CD4-positive, CD25-positive, alpha-beta regulatory T cell (primary cell): ENCODE measurements at places on chromosomes 4 and X. TPM values are rescaled to one million over a fixed set of nuclear protein-coding genes. Genes with fewer than 3 reads are reported as not detected.

DNA sequence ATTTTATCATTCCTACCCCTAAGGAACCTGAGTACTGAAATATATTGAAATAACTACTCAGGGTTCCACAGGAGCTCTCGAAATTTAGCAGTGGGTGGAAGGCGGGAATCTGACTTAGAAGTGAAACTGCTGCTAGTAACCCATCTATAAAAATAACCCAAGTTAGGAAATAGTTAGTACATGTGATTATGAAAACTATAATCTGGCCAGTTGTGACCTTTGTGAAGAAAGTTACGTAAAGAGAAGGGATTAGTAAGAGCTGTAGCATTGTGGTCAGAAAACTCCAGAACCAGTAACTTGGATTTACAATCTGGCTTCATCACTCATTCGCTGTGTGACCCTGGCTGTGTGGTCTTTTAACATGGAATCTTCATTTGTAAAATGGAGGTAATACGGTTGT is 175.5 kb downstream of the RAPGEF2 start:
- DNase-seq = no peak

- DNase-seq = peak; percentile 36
Observed at GRCh38 chrX:41922431-41923151, 763 bp downstream of the CASK start.

DNA sequence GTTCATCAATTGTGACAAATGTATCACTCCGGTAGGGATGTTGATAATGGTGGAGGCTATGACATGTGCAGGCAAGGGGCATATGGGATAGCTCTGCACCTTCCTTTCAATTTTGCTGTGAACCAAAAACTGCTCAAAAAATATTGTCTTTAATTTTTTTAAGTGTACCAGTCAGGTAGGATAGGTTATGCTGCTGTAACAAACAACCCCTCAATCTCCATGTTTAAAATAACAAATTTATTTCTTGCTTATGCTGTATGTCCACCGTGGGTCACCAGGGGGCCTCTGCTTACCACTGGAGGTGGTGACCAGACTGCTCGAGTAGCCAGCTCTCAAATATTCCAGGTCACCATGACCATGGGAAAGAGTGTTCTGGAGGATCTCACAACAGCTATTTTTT is 23.4 kb upstream of the MSX1 start:
- DNase-seq = no peak

DNA sequence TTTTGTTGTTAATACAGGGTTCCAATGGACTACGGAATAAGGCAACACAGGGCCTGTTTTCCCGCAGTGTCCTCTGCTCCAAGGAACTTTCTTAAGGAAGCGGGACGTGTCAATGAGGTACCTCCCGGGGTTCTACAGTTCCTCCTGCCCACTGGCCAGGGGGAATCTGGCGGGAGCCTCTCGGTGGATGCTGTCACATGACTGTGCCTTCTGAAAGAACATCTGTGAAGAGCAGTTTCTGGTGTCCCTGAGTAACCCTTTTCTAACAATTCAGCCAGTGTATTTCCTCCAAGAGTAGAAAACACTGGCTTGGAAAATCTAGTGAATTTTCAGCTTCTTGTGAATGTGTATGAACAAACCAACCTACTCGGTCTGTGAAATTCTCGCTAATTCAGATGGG is 32.7 kb downstream of the MFAP3L start:
- no peak for DNase-seq

DNA sequence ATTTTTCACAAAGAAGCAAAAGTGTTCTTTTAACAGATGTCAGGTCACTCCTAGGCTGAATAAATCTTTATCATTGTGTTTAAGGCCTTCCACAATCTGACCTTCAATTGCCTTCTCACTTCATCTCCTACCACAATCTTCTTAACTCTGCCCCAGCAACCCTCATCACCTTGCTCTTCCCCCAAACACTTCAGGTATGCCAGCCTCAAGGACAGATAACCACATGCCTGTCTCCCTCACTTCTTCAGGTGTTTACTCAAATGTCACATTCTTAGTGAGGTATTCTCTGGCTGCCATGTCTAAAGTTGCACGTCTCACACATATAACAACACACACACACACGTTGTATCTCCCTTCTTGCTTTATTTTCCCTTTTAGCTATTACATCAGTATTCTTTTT is 146.5 kb downstream of the ANKRD50 start:
- DNase-seq = no peak

GRCh38 chrX:136034668-136035067 is 49.4 kb downstream of the SLC9A6 start:
- no peak for DNase-seq

GRCh38 chrX:45172890-45173289 is 27.8 kb downstream of the DIPK2B start:
- DNase-seq = no peak

DNA sequence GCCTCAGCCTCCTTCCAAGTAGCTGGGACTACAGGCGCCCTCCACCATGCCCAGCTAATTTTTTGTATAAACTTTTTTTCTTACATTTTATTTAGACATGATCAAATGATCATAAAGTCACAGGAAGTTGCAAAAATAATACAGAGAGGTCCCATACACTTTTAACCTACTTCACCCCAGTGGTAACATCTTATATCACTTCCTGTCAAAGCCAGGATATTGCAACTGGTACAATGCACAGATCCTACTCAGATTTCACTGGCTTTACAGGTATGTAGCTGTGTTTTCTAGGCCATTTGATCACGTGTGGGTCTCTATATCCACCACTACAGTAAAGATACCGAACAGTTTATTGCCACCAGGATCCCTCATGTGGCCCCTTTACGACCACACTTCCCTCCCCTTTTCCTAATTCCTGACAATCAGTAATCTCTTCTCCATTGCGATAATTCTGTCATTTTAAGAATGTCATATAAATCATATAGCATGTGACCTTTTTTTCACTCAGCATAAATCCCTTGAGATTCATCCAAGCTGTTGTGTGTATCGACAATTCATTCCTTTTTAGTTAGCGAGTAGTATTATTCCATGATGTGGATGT is 18.0 kb downstream of the RPS6KA3 start:
- DNase-seq = no peak

GRCh38 chr4:2934077-2934812 is 29.0 kb downstream of the NOP14 start:
- peak; percentile 59 for DNase-seq

- DNase-seq = no peak
Observed at GRCh38 chr4:179095585-179096221, 1653.5 kb upstream of the AGA start.

DNA sequence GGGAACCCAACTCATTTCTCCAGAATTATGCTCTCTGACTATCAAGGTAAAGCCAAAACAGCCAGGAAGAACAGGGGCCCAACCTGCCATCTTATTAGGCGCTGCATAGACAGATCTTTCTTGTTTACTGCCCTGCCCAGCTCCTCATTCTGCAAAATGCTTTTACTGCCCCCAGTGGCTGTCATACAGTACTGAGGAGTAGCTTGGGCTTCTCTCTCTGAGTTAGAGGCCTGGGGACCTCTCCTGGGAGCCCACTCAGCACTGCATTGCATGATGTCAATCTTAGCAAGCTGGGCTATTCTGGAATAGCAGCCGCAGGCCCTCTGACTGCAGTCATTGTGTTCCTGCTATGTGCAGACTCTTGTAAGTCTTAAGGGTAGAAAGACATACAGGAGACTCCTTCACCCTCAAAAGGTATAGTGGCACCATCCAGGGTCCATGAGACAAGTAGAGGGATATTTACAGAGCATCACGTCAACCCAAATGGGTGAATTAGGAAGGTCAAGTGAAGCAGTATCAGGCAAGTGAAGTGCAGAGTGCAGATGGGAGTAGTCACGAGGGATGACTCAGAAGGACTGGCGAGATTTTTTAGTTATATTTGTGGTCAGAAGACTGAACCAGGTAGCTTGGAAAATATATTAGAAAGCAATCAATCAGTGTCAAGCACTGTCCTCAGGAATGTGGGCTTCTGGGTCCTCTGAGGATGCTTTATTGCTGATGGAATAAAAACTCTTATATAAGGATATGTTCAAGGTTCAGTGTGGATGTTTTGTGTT is 294.1 kb upstream of the SFRP2 start:
- DNase-seq = no peak

GRCh38 chr4:36652857-36653256 is 371.4 kb downstream of the DTHD1 start:
- DNase-seq = no peak

- no peak for DNase-seq
Observed at GRCh38 chr4:161799710-161800109, 364.1 kb downstream of the FSTL5 start.

DNA sequence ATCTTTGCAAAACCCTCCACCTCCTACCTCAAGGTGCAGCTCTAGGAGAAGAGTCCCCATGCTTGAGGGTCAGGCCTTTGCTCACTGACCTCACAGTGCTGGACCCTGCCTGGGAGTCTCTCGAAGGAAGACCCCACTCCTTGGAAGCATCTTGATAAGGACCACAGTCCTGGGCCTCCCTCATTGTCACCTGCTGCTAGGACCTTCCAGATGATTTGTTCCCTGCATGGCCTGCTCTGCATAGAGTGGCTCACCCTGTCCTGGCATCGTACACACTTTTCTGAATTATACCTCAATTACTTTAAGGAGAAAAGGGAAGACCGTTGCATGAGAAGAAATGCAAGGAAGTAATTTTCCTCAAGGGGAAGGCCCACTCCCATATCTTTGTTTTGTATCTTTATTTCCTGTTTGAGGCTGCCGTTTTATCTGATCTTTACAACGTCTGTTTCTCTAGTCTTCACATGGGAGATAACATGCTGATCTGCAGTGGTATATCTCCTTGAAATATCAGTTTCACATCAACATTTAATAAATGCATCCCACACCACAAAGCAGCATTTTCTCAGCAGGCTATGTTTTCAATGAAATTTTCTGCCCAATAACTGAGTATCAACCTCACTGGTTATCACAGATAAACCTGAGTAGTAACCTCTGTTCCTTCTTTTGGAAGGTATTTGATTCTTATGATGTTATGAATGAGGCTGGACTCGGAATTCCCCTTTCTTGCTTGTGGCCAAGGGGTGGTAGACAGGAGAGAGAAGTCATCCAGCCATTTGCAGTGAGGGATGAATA is 15.0 kb upstream of the AKAP17A start:
- no peak for DNase-seq

- DNase-seq = no peak
Observed at GRCh38 chrX:76931518-76931917, 504.0 kb downstream of the MAGEE1 start.

GRCh38 chrX:129748305-129748704 is 9.5 kb downstream of the XPNPEP2 start:
- no peak for DNase-seq

GRCh38 chr4:158741326-158742021 is 18.3 kb upstream of the PPID start:
- no peak for DNase-seq

DNA sequence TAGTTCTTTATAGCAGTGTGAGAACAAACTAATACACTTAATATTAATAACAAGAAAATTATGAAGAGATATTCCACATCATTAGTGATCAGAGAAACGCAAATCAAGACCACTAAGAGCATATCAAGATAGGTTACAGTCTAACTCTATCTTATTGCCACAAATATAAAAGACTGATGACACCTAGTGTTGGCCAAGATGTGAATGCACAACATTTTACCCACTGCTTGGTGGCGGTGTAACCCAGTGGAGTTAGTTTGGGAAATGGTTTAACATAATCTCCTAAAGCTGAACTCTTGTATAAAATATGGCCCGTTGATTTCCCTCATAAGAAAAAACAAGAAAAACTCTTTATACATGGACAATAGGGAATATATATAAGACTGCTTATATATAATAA is 92.4 kb downstream of the SLITRK2 start:
- DNase-seq = no peak

DNA sequence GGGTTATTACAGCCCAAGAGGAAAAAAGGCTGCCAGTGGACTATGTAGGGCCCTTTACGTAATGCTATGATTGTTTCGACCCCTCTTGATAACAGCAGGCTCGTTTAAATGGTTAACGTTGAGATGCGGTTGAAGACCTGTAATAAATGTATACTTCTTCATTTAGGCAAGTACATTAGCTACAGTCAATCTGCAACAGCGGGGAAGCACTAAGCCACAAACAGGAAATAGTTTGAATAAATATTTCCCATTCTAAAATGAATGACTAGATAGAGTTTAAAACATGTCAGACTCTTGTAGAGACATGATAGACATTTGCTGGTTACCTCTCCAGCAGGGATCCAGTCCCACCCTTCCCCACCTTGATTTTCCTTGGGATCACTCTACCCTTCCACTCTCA is 38.1 kb upstream of the STIM2 start:
- peak; percentile 42 for DNase-seq

- no peak for DNase-seq
Observed at GRCh38 chr4:126756050-126756829, 876.5 kb upstream of the INTU start.

- no peak for DNase-seq
Observed at GRCh38 chr4:3708103-3708510, 58.1 kb upstream of the ADRA2C start.

GRCh38 chr4:135670548-135670947 is 1469.0 kb upstream of the PABPC4L start:
- no peak for DNase-seq

DNA sequence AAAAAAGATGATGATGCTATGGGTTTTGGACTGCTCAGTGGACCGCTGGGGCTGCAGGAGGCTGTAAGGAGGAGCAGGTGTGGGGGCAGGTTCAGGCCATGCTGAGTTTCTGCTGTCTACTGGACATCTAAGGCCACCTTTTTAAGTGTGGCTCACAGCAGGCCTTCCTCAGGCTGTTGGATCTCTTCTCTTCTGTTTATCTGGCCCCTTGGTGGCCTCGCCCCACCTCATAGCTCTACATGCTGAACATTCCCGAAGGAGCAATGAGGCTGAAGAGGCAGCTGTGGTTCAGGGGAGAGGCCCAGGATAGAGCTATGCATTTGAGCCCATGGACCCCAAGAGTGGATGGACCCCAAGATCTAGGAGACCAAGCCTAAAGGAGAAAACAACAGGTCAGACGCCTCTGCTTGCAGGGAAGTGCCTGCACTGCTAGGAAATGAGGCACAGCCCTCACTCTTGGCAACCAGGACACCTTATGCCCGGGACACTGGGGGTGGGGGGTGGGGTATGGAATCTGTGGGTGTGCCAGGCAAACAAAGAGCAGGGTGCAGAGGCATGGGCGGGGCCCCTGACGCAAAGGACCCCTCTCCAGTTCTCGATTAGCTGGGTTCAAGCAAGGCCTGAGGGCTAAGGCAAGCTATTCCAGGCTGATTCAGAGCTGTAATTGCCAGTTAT is 168.9 kb downstream of the BCOR start:
- no peak for DNase-seq

DNA sequence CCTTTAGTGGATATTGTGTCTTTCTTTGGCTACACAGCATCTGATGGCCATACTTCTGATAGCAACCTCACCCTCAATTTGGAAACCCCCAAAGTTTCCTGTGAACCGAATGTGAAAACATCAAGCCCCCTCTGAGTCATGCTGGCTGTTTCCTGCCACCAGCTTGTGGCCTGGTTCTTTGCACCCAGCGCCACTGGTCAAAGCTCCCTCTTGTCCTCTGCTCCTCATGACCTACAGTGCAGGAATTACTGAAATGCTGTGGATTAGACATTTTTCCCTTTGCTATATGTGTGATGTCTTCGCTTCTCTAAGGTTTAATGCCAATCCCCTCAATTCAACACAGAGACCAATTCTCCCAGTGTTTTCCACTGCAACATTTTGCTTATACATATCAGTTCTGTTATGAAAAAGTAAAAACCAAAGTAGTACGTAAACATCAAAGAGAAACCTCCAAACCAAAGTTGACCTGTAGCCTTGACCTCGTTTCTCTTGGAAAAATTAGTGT is 224.0 kb upstream of the TENM3 start:
- no peak for DNase-seq

Gene IL1RAPL1
- not detected for total RNA-seq

Gene USP26
- total RNA-seq = not detected

Gene CXCL11
- not detected for total RNA-seq

Gene MAGEB2
- total RNA-seq = not detected

Gene ZNF732
- not detected for total RNA-seq

Gene PNMA6F
- total RNA-seq = not detected

Gene RHOXF1
- 4.7 TPM for total RNA-seq

Gene SPANXN3
- total RNA-seq = not detected
